ENCODE measurements at places on chromosomes 6 and 20.

GRCh38 chr20:38307371-38308046, 3.6 kb downstream of the BPI start:
- DNase-seq, result no peak

DNA sequence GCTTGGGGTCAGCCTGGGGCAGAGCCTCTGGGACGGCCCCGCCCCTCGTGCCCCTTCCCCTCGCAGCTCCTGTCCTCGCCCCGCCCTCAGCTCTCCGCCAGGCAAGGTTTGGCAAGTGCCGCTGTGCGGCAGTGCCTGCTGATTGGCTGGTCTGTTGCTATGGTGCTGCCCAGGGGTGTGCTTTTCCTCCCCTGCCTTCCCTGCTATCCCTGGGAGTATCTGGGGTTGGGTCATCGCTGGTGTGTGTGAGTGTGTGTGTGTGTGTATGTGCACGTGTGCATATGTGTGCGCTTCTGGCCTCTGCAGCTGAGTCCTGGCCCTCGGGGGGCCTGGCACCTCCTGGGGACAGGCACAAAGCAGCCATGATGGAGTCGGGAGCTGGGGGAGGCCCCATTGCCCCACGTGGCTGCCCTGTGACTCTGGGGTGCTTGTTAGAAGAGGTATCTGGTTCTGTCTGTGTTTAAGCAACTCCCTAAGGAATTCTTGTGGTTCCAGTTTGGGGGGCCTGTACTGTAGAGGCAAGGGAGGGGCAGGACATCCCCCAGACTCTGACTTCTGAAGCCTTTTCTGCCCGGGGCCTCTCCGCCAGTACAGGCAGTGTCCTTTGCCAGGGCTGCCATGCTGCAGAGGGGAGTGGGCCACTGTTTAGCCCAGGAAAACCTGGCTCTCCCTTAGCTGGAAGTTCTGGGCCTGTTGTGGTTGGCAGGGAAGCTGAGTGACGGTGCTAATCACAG, 6.9 kb downstream of the RTEL1 start:
- no peak for DNase-seq

DNA sequence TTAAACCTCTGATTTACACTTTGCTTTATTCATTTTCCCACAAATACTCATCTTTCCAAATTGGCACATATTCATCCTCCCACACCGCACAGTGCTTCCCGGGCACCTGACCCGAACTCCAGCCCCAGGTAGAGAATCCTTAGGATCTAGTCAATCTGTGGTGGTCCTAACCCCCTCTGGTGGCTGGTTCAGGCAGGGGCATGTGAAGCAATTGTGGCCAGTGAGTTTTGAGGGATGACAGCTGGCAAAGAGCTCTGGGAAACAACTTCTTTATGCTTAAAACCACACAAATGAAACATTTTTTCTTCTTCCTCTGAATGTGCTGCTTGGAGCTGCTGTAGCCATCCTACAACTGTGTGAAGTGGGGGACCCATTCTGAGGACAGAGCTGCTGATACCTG, 54.7 kb downstream of the ELOVL5 start:
- no peak for DNase-seq

DNA sequence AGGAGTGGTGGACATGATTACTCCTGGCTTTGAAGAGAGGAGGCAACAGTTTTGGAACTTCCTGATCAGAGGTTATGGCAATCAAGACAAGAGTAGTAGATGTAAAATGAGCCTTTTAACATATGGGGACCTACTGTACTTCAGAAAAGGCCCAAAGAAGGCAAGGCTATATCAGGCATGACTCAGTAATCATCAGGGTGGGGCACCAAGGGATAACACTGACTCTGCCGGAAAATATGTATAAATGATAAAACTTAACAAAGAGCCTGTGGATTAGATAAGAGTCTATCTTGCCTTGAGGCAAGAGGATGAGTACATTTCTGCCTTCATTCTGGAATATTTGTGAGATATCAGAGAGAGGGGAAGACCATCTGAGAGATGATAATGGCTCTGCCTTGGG, 1389.9 kb upstream of the MAP3K7 start:
- DNase-seq, result no peak

GRCh38 chr20:47727170-47727880, 58.0 kb downstream of the SULF2 start:
- DNase-seq, result no peak

- DNase-seq, result no peak
These were observed 39.0 kb downstream of the AIG1 start for GRCh38 chr6:143099647-143100046.

- DNase-seq, result no peak
These were observed 18.1 kb upstream of the PXDC1 start for GRCh38 chr6:3769610-3770009.

DNA sequence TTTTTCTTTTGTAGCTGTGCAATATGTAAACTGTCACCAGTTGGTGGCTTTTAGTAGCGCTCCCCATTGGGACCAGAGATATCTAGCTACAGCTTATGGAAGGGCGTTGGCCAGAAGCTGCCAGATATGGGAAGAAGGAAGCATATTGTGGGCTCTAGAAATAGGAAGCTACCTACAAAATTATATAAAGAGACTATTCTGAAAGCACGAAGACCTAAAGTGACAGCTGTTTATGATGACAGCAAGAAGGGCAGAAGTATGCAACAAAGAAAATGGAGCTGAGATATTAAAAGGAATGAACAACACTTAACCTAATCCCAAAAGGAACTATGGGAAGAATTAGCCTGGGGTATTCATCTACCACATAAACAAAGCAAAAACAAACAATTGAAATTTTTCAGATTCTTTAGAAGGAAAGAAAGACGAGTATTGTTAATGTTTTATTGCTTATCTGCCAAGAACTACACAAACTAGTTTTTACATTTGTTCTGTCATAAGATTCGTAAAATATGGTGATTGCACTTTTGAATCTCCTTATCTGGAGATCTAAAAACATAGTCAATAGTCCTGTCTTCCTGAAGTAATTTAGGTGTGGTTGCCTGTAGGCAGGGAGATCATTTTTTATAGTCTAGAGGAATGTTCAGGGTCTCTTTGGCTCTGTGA, 81.6 kb downstream of the NCOA7 start:
- no peak for DNase-seq

DNA sequence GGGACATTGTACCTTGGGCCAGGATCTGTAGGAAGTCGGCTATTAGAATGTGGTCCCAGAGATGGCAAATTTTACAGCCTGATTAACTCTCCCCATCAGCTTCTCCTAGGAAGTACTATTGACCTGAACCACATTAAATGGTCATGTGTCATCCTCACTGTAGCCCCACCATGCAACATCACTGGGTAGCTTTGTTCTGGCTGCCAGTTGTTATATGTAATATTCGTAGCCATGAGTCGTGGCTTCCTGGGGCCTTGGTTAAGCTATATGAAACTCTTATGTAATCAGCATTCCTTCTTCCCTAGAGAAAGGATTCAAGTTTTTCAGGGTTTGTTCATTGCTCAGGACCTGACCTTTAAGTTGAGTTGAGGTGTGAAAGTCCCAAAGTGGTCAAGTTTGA, 125.7 kb downstream of the ANKS1A start:
- DNase-seq, result no peak

- no peak for DNase-seq
These were observed at the start of gene OXT for GRCh38 chr20:3071610-3072529. TSS of gene OXT (plus strand) at chr20:3071620. CDS start at chr20:3071656, 36 bp downstream.

DNA sequence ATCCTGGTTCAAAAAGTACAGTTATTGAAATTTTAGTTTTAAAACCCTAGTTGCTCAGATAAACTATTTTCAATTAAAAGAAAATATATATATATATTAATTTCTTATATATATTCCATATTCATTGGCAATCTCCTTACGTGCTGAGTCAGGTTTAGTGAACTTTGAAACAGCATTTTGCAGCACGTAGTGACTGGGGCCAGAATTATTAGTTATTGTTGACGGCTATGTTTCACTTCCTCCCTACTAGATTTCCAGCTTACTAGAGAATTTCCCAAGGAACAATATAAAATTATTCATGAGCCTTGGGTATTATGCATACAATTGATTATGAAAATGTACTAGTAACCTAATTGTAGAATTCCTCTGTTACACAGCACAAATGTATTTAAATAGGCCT, 150.3 kb downstream of the KLHL32 start:
- no peak for DNase-seq

- no peak for DNase-seq
These were observed 20.6 kb upstream of the TASP1 start for GRCh38 chr20:13659288-13659687.

DNA sequence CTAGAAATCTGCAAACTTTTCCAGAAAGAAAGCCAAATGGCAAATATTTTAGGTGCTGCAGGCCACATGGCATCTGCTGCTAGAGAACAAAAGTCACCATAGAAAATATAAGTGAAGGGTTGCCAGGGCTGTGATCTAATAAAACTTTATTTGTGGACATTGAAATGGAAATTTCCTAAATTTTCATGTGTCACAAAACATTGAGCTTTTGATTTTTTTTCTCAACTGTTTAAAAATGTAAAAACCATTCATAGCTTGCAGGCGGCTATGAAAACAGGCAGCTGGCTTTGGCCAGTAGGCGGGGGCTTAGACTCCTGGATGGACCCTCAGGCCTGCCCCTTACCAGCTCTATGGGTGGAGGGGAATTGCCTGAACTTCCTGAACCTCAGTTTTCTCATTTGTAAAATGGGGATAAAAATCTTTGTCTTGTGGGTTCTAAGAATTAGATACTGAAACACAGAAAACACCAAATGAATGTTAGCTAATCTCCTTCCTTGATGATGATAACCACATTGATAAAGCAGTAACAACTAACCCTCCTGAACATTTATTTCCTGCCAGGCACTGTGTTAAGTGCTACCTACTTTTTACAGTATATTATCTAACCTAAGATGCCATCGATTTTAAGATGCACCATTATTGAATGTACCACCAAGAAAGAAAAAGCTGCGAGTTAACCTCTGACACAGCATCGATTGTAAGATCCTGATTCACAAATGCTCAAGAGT, 85.5 kb downstream of the SLC22A23 start:
- DNase-seq, result no peak

DNA sequence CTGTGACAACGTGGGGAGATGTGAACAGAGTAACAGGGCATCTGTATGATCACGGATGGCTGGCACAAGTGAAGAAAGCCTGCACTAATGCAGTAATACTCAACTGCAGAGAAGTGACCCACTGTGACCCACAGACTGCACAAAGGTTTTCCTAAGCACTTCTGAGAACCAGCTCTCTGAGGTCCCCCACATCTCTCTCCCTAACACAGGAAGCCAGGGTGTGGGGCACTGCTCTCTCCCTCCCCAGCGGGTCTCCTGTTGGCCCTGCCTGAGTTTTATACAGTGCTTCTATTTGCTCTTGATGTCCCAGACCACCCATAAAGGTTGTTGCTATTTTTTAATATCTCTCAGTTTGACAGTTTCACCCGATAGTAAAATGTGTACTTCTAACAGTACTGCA, 11.3 kb downstream of the APMAP start:
- DNase-seq, result no peak

DNA sequence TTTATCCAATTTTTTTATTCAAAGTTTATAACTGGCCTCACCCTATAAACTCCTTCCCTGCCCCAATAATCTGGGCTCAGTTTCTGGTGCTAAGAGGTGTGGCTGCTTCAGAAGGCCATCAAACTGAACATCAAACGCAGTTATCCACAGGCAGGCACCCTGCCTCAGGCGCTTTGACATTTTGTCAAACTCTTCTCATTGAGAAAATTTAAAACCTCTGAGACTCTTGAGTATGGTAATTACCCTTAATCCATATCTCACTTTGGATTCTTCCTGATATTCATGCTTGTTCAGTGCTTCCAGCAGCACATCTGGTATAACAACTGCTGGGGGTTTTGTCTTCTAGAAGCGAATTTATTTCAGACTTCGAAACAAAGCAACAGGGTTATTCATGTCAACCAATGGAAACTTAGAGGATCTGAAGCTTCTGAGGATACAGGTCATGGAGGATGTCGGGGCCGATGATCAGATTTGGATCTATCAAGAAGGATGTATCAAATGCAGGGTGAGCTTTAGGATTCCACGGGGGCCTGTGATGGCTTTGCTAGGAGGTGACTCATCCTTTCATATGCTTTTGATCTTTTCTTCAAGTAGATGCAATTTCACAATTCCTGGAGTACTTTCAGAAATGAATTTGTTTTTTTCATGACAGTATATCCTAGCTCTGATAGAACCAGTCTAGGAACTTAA, 68.2 kb downstream of the RTN4IP1 start:
- DNase-seq, result no peak

DNA sequence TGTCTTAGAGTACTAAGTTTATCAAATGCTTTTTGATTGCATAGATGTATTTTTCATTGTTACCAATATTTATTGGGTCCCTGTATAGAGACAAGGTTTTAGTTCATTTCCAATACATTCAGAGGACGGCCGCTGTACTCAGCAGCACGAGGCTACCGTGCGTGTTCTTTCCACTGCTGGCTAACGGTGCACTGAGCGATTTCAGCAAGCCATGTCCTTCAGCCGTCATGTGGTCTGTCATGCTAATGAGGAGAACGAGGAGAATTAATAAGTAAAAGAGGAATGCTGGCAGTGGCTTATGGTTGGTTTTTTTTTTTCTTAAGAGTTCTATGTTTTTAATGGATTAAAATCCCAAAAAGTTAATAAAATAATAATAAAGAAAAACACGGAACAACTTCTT, 253.6 kb downstream of the ARID1B start:
- DNase-seq, result no peak

DNA sequence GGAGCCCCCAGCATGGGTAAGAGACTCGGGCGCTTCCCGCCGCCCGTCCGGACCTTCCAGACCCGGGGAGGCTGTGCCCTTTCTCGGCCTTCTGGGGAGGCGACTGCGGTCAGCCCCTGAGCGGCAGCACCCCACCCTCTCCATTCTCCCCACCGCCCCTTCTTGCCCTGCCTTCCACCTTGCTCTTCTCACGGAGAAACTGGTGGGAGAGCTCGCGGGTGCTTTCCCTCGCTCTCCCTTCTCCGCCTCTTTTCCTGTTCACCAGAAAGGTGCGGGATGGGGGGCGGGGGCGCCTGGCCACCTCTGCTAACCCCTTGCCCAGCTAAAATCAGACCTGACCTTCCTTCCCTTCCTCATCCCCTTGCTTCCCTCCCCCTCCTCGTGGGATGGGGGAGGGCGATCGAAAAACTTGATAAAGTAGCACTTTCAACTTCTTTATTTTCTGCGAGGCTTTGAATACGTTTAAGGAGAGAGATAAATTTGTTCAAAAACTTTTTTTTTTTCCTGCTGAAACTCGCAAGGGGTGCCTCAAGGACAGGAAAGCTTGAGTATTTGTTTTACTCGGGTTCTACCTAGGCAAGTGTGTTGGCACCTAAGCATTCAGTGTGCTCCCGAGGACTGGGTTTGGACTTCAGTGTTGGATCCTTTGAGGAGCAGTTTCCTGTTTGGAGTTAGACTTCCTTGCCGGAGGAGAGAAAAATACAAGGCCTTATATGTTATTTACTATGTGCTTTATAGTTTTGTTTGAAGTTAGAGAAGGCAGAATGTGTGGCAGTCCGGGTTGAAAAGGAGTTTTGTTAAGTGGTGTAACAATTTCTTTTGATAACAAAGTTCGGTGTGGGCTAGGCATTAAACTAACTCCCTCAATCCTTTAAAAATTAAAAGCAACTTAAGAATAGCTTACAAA, 897 bp downstream of the CD2AP start:
- DNase-seq, result no peak
